ENCODE measurements at places on chromosomes 6 and 20. TPM values are rescaled to one million over a fixed set of nuclear protein-coding genes. Genes with fewer than 3 reads are reported as not detected.

The MRAP2 gene
- total RNA-seq, result not detected

DNA sequence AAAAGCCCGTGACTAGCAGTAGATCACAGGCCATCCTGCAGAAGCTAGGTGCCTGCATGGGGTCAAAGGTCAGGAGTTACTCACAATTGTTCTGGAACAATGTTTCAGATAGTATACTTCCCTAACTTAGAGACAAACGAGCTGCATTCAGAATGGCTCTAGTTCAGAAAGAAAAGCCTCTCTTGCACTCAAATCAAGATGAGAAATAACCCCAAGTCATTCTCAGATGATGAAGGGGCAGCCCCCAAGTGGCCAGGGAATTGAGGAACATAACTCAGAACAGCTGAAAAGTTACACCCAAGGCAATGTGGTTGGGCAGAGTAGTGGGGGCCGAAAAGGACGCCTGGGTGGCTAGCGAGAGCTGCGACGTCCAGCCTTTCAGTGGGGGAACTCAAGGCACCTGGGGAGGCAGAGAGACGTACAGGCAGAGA is 27.8 kb downstream of the FYN start:
- DNase-seq, result no peak
- H3K4me3 ChIP-seq, result peak overlapping the region; percentile 74
- peak overlapping the region; percentile 93 for H3K27ac ChIP-seq
- H3K36me3 ChIP-seq, result peaks cover 42% of the 10 kb centered on the region
- H3K4me1 ChIP-seq, result peaks cover 57% of the 10 kb centered on the region

- H3K27ac ChIP-seq, result no peak overlapping the region
- DNase-seq, result no peak
- H3K4me3 ChIP-seq, result no peak overlapping the region
- H3K36me3 ChIP-seq, result no peaks in the 10 kb centered on the region
- peaks cover 4% of the 10 kb centered on the region for H3K27me3 ChIP-seq
- no peaks in the 10 kb centered on the region for H3K4me1 ChIP-seq
Measured at GRCh38 chr6:148285205-148285604, 57.4 kb upstream of the SASH1 start.

DNA sequence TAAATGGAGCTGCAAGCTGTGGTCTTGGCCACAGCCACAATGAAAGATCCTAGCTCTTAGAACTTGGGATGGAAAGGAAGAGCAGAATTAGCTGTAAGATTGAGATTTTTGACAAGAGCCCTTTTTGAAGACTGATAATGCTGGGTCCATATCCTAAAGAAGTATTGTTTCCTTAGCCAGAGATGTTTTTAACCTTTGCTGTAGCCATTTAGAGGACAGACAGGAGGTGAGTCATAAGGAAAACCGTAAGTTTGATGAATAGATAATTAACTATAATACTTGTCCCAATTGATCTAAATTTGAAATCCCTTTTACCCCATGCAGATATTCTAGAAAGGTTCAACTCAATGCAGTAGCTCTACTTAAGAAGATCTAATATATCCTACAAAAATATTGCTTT is 213.7 kb downstream of the HTR1B start:
- no peak overlapping the region for H3K27ac ChIP-seq
- no peaks in the 10 kb centered on the region for H3K4me1 ChIP-seq
- no peak overlapping the region for H3K4me3 ChIP-seq
- no peaks in the 10 kb centered on the region for H3K36me3 ChIP-seq
- no peak for DNase-seq
- H3K27me3 ChIP-seq, result no peaks in the 10 kb centered on the region

The GLP1R gene
- 0.09 TPM for total RNA-seq

The FRK gene
- not detected for total RNA-seq

- no peaks in the 10 kb centered on the region for H3K36me3 ChIP-seq
- H3K27ac ChIP-seq, result no peak overlapping the region
- H3K4me3 ChIP-seq, result no peak overlapping the region
Measured at GRCh38 chr6:167087857-167088354, 35.0 kb upstream of the CCR6 start.

GRCh38 chr6:137715589-137716045 is 151.4 kb upstream of the TNFAIP3 start:
- H3K36me3 ChIP-seq, result peaks cover 13% of the 10 kb centered on the region
- H3K4me3 ChIP-seq, result peak overlapping the region; percentile 27
- H3K27ac ChIP-seq, result peak overlapping the region; percentile 91
- DNase-seq, result peak; percentile 89

- H3K27me3 ChIP-seq, result peaks cover 3% of the 10 kb centered on the region
- peak overlapping the region; percentile 31 for H3K4me3 ChIP-seq
- peaks cover 2% of the 10 kb centered on the region for H3K36me3 ChIP-seq
- H3K27ac ChIP-seq, result peak overlapping the region; percentile 76
- DNase-seq, result no peak
Measured at GRCh38 chr6:140572129-140572528, 1197.7 kb upstream of the CITED2 start.

The OCSTAMP gene
- total RNA-seq, result 0.40 TPM

The NTSR1 gene
- total RNA-seq, result not detected

The EFCAB8 gene
- 0.54 TPM for total RNA-seq

GRCh38 chr6:23534351-23534750 is 591.7 kb upstream of the NRSN1 start:
- no peaks in the 10 kb centered on the region for H3K27me3 ChIP-seq
- no peak overlapping the region for H3K4me3 ChIP-seq
- peaks cover 2% of the 10 kb centered on the region for H3K4me1 ChIP-seq
- H3K36me3 ChIP-seq, result no peaks in the 10 kb centered on the region
- no peak for DNase-seq

DNA sequence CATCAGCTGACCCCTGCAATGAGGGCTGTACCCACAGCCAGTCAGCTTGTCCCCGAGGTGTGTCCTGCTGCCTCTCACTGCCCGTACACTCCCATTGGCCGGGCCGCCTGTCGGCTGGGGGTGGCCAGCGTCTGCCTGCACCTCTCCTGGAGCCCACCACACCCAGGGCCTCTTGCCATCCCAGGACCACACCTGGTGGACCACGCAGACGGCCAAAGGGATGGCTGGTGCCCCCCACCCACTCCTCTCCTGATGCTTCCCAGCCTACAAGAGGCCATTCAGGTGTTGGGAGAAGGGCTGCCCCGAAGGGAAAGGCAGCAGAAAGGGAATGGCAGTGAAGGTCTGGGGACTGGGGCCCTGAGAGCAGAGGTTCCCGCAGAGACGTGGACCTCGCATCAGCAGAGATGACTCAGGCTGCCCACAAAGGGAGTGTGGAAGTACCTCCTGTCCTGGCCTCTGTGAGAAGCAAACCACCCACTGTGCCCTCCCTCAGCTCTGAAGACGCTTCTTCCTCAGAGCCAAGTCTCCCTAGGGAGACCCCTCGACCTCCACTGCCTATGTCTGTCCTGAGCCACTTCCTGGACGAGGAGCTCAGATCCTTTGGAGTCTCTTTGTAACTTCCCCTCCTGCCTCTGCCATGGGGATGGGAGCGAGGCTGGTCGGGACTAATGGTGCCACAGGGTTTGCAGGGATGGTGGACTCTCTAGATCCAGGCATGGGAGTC is 60.9 kb downstream of the PYGB start:
- no peaks in the 10 kb centered on the region for H3K27me3 ChIP-seq
- H3K4me3 ChIP-seq, result no peak overlapping the region
- peak overlapping the region; percentile 78 for H3K27ac ChIP-seq
- H3K36me3 ChIP-seq, result peaks cover 5% of the 10 kb centered on the region

The BPIFB1 gene
- not detected for total RNA-seq

The CDC25B gene
- total RNA-seq, result 75.5 TPM

The HACE1 gene
- 21.3 TPM for total RNA-seq

GRCh38 chr20:46349035-46349741 is 40.9 kb upstream of the CDH22 start:
- H3K4me3 ChIP-seq, result no peak overlapping the region
- H3K4me1 ChIP-seq, result peaks cover 7% of the 10 kb centered on the region
- peaks cover 6% of the 10 kb centered on the region for H3K27me3 ChIP-seq
- peaks cover 28% of the 10 kb centered on the region for H3K36me3 ChIP-seq
- peak; percentile 85 for DNase-seq

GRCh38 chr6:109263873-109264700 is 118.2 kb downstream of the CD164 start:
- H3K27ac ChIP-seq, result no peak overlapping the region
- no peaks in the 10 kb centered on the region for H3K36me3 ChIP-seq
- peak; percentile 39 for DNase-seq
- peaks cover 3% of the 10 kb centered on the region for H3K27me3 ChIP-seq
- no peak overlapping the region for H3K4me3 ChIP-seq
- H3K4me1 ChIP-seq, result no peaks in the 10 kb centered on the region

DNA sequence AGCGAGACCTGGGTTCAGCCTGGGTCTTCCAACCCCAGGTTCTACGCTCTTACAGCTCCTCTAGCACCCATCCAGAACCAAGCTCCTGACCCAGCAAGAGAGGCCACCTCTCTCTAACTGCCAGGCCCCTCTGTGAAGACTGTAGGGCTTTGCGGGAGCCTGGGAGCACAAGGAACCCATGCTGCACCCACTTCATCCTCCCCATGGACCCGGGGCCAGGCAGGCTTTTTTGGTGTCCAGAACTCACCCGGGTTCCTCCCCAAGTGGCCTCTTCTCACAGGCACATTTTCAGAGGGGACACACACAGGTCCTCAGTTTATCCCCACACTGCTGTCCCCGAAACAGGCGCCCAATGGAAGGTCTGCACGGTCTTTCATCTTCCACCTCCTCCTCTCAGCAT is 145.9 kb downstream of the SYNDIG1 start:
- no peak for DNase-seq
- H3K27me3 ChIP-seq, result peaks cover 3% of the 10 kb centered on the region
- no peak overlapping the region for H3K4me3 ChIP-seq

The ANKEF1 gene
- total RNA-seq, result 0.58 TPM

The SMOC2 gene
- not detected for total RNA-seq

DNA sequence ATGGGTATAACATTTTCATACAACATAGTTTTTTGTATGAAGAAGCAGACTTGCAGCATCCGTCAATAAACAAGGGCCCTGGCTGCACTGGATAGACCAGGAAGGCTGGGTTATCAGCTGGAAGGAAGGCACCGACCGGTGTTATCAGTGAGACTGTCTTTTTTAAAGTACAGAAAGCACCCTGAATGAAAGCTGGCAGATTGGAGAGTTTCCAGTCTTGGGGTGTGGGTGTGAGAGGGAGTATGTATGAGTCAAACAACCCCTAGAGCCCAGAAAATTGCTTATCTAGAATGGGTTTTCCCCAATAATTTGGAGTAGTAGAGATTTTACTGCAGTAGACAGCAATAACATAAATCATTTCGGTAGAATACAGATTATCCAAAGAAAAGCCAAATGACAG is 42.4 kb downstream of the TXLNB start:
- H3K4me1 ChIP-seq, result peaks cover 46% of the 10 kb centered on the region
- DNase-seq, result peak; percentile 70
- peak overlapping the region; percentile 91 for H3K27ac ChIP-seq
- H3K4me3 ChIP-seq, result peak overlapping the region; percentile 52
- no peaks in the 10 kb centered on the region for H3K27me3 ChIP-seq

The ITCH gene
- 55.7 TPM for total RNA-seq

The C20orf141 gene
- not detected for total RNA-seq

- H3K27ac ChIP-seq, result no peak overlapping the region
- peaks cover 7% of the 10 kb centered on the region for H3K36me3 ChIP-seq
- H3K4me1 ChIP-seq, result peaks cover 31% of the 10 kb centered on the region
- DNase-seq, result no peak
- no peaks in the 10 kb centered on the region for H3K27me3 ChIP-seq
Measured at GRCh38 chr6:167045828-167046580, 46.8 kb downstream of the CEP43 start.

- no peaks in the 10 kb centered on the region for H3K36me3 ChIP-seq
- peak overlapping the region; percentile 35 for H3K4me3 ChIP-seq
- no peak for DNase-seq
- peaks cover 72% of the 10 kb centered on the region for H3K27me3 ChIP-seq
Measured at GRCh38 chr6:34144581-34145160, 1.2 kb downstream of the GRM4 start.
